ENCODE measurements at places on chromosomes 2 and 18.

GRCh38 chr18:54263904-54264336 lies 5.4 kb upstream of the POLI start:
- DNase-seq, result no peak

- DNase-seq, result no peak
These were observed 142.3 kb upstream of the ZFP36L2 start for GRCh38 chr2:43368483-43369385.

- no peak for DNase-seq
These were observed 42.5 kb downstream of the SDC1 start for GRCh38 chr2:20182241-20182931.

- DNase-seq, result no peak
These were observed 68.0 kb downstream of the FAM124B start for GRCh38 chr2:224333726-224334482.

- no peak for DNase-seq
These were observed 54.6 kb downstream of the PIKFYVE start for GRCh38 chr2:208320686-208321085.

DNA sequence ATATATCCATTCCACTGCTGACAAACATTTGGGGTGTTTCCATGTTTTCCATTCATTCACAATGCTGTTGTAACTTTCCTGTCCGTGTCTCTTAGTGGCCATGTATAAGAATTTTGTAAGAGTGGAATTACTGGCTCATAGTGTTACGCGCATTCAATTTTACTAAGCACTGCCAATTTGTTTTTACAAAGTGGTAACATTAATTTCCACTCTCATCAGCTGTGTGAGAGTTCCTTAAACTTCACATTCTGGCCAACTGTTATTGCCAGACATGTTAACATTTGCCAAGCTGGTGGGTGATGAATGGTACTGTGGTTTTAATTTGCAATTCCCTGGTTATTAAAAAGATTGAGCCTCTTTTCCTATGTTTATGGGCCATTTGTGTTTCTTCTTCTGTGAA lies 134.2 kb downstream of the DTNB start:
- no peak for DNase-seq

DNA sequence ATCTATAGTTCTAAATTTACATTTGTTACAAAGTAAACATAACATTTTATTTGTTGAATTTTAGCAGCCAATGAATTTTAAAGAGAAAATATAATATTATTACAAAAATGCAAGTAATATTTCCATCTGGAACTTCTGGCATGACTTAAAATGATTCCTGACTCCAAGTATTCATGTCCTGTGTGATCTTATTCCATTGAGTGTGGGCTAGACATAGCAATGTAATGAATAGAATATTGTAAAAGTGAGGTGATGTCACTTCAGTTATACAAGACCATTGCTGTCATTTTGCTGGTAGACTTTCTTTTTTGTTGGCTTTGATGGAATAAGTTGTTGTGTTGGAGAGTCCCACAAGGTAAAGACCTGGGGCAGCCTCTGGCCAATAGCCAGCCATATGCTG lies 912.2 kb upstream of the PIK3C3 start:
- no peak for DNase-seq

DNA sequence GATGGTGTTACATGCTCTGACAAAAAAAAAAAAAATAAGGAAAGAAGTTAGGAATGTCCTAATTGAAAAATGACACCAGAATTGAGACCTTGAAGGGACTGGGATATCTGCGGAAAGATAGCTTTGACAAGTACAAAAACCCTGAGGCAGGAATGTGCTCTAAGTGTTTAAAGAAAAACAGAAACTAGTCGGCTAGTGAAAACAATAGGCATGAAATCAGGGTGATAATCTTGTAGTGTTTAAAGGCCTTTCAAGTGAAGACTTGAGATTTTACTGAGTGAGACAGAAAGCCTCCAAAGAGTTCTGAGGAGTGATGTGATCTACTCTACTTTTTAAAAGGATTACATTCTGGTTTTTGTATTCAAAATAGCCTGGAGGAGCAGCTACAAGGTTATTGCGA lies 107.4 kb downstream of the COBLL1 start:
- DNase-seq, result no peak

DNA sequence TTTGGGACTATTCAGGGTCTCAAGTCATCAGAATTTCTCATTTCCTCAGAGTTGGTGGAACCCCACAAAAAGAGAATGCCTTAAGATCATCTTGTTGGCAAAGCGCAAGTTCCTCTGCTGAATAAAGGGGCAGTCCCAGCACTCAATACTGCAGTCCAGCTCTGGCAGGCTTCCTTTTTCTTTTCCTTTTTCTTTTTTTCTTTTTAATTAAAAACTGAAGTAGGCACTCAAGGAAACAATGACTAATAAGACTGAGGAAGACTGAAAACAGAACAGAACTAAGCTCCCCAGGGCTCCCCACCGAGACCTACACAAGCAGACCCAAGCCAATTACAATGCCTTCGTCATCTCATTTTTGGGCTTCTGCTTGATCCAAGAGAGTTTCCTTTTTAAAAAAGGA lies 82.0 kb downstream of the STK39 start:
- no peak for DNase-seq

GRCh38 chr2:64980183-64980582 lies 9.0 kb upstream of the SLC1A4 start:
- DNase-seq, result no peak

- no peak for DNase-seq
These were observed 343.5 kb downstream of the RBM43 start for GRCh38 chr2:150917961-150918713.

GRCh38 chr2:148132412-148132811 lies 111.5 kb downstream of the MBD5 start:
- DNase-seq, result no peak

GRCh38 chr18:22667616-22668422 lies 250.1 kb upstream of the CTAGE1 start:
- DNase-seq, result no peak

GRCh38 chr2:194917519-194917918 lies 739.5 kb upstream of the SLC39A10 start:
- no peak for DNase-seq

GRCh38 chr2:104444392-104444791 lies 409.5 kb upstream of the POU3F3 start:
- no peak for DNase-seq

DNA sequence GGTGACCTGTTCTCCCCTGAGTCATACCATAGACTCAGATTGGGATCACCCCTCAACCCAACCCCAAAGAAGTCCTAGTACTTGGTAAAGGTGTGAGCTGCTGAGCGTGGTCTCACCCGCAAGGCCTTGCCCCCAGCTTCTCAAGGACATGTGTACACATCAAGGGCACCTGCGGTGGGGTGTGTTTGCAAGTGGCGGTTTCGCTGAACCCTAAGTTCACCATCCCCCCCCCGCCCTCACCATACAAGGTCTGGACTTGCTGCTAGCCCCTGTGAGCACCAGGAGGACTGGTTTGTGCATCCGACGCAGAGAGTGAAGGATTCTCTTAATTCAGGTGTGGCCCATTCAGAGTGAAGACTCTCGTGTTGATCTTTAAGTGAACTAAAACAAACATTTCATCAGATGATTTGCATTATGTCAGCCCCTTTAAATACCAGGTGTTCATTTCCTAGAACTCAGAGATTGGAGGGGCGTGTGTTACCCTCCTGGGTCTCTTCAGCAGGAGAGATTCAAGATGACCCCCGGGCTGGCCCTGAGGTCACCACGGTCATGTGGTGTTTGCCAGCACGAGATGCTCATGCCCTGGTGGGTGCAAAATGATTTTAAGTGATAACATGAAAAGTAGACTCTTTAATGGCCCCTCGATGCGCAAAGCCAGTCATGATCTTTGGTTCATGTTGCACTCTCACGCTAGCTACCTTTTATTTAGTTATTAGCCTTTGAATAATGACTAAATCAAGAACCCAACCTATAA lies 27.8 kb downstream of the MTERF4 start:
- no peak for DNase-seq

GRCh38 chr2:218292048-218293014 lies at the start of gene TMBIM1:
Gene TMBIM1 (minus strand): TSS chr2:218292503. CDS start chr2:218282141, 10,362 bp downstream.
- peak; percentile 72 for DNase-seq

DNA sequence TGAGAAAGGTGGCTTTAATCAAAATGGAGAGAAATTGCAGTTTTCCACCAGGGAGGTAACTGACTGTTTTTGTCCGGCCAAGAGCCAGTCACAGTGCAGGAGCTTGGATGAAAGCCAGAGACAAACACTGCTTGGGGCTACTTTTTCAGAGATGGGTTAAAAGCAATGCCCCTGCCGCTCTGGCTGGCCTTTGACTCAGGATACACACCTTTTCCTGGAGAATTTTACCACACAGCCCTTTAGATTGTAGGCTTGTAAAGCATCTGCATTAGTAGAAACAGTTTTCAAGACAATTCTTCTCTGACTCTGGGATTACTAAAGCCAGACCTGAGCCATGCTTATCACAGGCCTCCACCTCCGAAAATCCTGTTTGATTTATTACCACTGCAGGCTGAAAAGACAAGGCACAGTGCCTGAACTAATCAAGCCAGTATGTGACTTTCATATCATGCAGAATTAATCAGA lies 79.7 kb downstream of the CCBE1 start:
- no peak for DNase-seq

- DNase-seq, result no peak
These were observed 267.3 kb upstream of the SPOPL start for GRCh38 chr2:138234265-138234664.

DNA sequence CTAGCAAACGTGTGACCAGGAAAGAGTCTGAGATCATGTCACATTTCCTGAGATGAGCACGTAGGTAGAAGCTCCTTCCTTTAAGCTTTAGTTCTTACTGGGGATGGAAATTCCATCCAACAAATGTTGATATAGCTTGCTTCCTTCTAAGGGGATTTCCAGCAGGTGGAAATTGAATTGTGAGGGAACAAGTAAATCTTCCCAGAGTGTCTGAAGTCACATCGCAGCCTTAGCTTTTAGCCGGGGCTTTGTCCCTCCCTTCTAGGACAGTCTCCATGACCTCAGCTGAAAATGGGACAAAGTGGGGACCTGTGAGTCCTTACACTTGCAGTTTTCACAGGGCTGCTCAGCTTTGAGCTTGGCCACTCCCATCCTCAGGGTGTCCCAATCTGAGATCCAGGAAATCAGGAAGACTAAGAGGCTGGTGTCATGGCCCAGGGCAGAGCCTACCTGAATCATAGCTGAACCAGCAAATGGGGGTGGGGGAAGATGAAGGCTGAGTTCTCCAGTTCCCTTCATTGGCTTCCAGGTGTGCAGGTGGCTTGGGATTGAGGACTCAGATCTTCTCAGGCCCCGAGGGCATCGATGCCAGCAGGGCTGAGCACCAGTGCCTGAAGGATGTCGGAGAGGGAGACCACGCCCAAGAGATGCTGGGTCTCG lies 8.3 kb downstream of the PRKAG3 start:
- DNase-seq, result no peak

GRCh38 chr2:101720732-101721131 lies 23.2 kb downstream of the MAP4K4 start:
- no peak for DNase-seq

GRCh38 chr18:70116949-70117348 lies 88.5 kb downstream of the RTTN start:
- no peak for DNase-seq

GRCh38 chr2:127679680-127680361 lies 4.5 kb upstream of the LIMS2 start:
- DNase-seq, result no peak

- no peak for DNase-seq
These were observed 44.5 kb upstream of the DAPL1 start for GRCh38 chr2:158750458-158751125.

- DNase-seq, result no peak
These were observed 104.4 kb upstream of the CDC42EP3 start for GRCh38 chr2:37775908-37776250.

- no peak for DNase-seq
These were observed 141.4 kb upstream of the LTBP1 start for GRCh38 chr2:32805104-32806095.

GRCh38 chr2:195899226-195899625 lies 169.4 kb downstream of the DNAH7 start:
- DNase-seq, result no peak

DNA sequence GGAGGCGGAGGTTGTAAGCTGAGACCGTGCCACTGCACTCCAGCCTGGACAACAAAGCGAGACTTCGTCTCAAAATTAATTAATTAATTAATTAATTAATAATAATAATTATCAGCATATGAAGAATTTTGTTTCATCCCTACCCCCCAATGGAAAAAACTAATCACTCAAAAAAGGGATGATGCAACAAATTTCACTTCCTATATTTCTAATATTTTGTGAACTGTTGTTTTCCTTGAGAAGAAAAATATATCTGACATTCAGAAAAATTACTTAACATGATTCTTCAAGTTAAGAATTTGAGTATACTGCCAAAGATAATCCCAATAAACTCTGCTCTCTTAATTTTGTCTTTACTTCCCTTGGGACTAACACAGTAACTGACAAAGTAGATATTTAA lies 28.1 kb downstream of the EXOC6B start:
- DNase-seq, result no peak

GRCh38 chr2:189553504-189554088 lies 27.0 kb downstream of the SLC40A1 start:
- no peak for DNase-seq

- DNase-seq, result no peak
These were observed 46.2 kb downstream of the AKAIN1 start for GRCh38 chr18:5150894-5151293.

DNA sequence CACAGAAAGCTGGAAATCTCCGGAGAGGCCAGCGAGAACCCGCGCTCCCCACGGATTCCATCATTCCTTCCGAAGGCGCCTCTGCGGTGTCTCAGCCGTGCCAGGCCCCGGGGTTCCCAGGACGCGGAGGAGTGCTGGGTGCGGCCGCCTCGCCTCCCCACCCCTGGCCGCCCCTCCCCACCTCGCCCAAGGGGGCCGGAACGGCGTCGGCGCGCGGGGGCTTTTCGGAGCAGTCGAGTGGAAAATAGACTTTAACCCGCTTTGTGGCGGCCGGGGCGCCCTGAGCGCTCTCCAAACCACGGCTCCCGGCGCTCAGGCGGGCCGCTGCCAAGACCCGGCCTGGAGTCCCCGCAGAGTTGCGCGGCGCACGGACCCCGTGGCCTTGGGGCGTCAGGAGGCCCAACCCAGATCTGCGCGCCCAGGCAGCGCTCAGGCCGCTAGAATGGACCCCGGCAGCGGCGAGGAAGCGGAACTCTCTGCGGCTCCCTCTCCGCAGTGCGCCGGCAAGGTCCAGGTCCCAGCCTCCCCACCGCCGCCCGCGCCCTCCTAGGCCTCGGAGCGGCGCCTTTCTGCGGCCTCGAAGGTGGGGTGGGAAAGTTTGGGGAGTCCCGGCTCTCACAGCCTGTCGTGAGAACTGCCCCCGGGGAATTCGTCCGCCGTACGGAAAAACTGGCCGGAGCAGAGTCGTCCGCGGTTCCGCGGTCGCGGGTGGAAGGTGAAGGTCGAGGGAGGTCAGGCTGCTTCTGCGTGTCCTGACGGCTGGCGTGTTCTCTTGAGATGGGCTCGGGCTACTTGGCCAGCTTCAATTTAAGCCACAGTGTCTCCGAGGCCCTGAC lies 1.2 kb upstream of the EMX1 start:
- no peak for DNase-seq

- DNase-seq, result no peak
These were observed 15.6 kb upstream of the GPBAR1 start for GRCh38 chr2:218245214-218245613.

GRCh38 chr2:72619626-72620025 lies 206.2 kb downstream of the EXOC6B start:
- no peak for DNase-seq

- DNase-seq, result no peak
These were observed 223.6 kb downstream of the ACTR3 start for GRCh38 chr2:114113518-114113917.
